ENCODE measurements at places on chromosomes 1 and 21.

- DNase-seq = peak; percentile 42
- no peak overlapping the region for H3K27ac ChIP-seq
- peaks cover 26% of the 10 kb centered on the region for H3K4me1 ChIP-seq
- H3K27me3 ChIP-seq = peaks cover 71% of the 10 kb centered on the region
- H3K4me3 ChIP-seq = peak overlapping the region; percentile 90
Measured at GRCh38 chr1:161725908-161726472, 4.6 kb downstream of the FCRLB start.

GRCh38 chr1:223308136-223308535, 55.8 kb downstream of the SUSD4 start:
- H3K27ac ChIP-seq = no peak overlapping the region
- H3K4me3 ChIP-seq = no peak overlapping the region
- no peaks in the 10 kb centered on the region for H3K4me1 ChIP-seq
- H3K27me3 ChIP-seq = peaks cover 3% of the 10 kb centered on the region

DNA sequence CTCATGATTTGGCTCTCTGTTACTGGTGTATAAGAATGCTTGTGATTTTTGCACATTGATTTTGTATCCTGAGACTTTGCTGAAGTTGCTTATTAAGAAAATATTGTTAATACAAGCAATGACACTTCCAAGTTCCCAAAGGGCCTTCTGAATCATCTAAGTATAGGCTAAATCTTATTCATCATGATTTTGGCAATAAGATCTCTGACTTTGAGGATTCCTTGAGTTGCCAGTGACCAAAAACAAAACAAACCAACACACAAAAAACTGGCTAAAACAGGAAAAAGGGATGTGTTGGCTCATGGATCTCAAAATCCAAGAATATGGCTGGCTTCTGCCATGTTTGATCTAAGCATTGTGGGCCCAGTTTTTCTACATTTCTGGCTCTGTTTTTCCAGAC, 163.4 kb downstream of the HHIPL2 start:
- no peak overlapping the region for H3K4me3 ChIP-seq
- no peak overlapping the region for H3K27ac ChIP-seq
- H3K4me1 ChIP-seq = peaks cover 4% of the 10 kb centered on the region
- no peaks in the 10 kb centered on the region for H3K36me3 ChIP-seq

DNA sequence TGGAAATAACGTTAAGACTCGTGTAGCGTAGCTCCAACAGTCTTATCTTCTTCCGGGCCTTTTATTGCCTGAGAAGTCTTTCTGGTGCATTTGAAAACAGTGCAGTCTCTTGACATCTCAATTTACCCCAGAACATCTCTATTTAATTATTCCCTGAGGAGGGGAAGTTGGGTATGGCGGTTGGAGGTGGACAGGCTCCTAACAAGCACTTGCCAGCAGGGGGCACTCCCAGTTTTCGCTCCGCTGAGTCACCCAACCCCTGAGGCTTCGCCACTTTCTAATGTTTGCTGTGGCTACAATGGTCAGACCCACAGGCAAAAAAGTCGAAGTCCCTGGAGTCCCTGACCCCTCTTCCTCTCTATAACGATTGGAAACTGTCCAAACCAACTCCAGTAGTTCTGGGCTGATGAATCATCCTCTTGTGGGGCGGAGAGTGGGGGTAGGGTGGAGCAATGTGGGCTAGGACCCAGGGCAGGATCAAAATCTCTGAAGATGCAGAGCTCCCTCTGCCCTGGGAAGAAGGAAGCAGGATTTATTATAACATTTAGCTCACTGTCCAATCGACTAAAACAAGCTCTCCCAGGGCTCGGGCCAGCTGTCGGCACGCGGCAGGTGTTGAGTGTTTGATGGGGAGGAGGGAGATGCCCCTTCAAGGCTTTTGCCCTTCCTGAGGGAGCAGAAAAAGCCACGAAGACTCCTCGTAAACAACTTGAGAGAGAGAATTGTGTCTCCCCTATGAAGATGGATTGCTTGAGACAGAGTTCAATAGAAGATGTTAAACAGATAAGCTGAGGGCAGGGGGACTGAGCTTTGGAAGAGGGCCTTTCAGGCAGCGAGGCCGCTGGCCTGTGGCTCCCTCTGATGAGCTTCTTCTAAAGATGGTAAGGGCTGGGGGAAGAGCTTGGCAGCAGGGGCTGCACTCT, 85.7 kb downstream of the BRINP2 start:
- H3K4me1 ChIP-seq = peaks cover 7% of the 10 kb centered on the region
- peak; percentile 83 for DNase-seq
- H3K36me3 ChIP-seq = no peaks in the 10 kb centered on the region
- no peaks in the 10 kb centered on the region for H3K27me3 ChIP-seq
- H3K27ac ChIP-seq = no peak overlapping the region
- no peak overlapping the region for H3K4me3 ChIP-seq

- no peak overlapping the region for H3K27ac ChIP-seq
- H3K27me3 ChIP-seq = no peaks in the 10 kb centered on the region
- H3K4me3 ChIP-seq = no peak overlapping the region
- no peak for DNase-seq
- peaks cover 47% of the 10 kb centered on the region for H3K4me1 ChIP-seq
- no peaks in the 10 kb centered on the region for H3K36me3 ChIP-seq
Measured at GRCh38 chr1:12620488-12620865, 2.5 kb upstream of the DHRS3 start.

- H3K4me1 ChIP-seq = peaks cover 9% of the 10 kb centered on the region
- no peak overlapping the region for H3K4me3 ChIP-seq
- no peak overlapping the region for H3K27ac ChIP-seq
- no peaks in the 10 kb centered on the region for H3K27me3 ChIP-seq
Measured at GRCh38 chr21:46054031-46054430, 43.9 kb upstream of the COL6A2 start.

DNA sequence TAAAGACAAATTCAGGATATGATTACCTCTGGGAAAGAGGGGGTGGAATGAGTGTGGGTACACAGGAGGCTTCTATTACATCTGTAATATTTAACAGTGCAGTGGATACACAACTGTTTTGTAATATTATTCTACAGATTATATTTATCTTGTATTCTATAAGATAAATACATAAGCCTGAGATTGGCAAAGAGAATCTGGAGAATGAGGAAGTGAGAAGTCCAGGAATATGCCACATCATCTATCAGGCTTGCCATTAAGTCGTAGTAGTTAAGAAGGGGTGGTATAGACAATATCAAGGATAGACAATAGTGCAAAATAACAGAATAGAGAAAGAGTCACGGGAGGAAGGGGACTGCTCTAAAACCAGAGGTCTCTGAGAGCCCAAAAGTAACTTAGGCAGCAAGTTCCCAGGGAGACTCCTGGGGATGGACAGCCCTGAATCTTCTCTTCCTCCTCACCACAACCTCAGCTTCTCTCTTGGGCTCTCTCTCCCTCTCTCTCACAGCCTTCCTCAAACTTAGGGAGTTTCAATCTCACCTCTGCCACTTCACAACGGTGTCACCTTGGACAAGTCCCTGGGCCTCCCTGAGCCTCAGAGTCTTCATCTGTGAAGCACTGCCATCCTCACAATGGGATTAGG, 14.0 kb upstream of the PTAFR start:
- H3K4me3 ChIP-seq = no peak overlapping the region
- H3K27me3 ChIP-seq = no peaks in the 10 kb centered on the region
- DNase-seq = no peak
- peaks cover 12% of the 10 kb centered on the region for H3K4me1 ChIP-seq
- no peaks in the 10 kb centered on the region for H3K36me3 ChIP-seq
- peak overlapping the region; percentile 53 for H3K27ac ChIP-seq

DNA sequence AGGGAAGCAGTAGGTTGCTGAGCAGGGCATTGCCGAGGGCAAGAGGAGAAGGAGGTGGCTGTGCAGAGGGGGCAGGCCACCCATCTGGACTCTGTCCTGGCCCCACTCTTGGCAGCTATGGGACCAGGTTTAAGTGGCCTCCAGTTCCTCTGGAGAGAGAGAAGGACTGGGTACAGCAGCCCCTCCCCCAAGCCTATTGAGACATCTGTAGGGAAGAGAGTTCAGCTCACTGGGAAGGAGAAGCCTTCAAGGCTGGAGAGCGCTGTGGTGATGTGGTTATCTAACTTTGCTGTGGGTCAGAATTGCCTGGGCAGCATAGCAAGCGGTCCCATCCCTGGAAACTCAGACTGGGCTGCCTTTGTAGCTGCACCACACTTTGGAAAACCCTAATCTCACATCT, 93.9 kb downstream of the KCNJ15 start:
- no peak for DNase-seq
- H3K27me3 ChIP-seq = peaks cover 30% of the 10 kb centered on the region
- no peak overlapping the region for H3K4me3 ChIP-seq
- H3K36me3 ChIP-seq = no peaks in the 10 kb centered on the region

GRCh38 chr1:9078752-9079500, 9.5 kb upstream of the SLC2A5 start:
- no peak for DNase-seq
- no peaks in the 10 kb centered on the region for H3K36me3 ChIP-seq
- no peaks in the 10 kb centered on the region for H3K27me3 ChIP-seq

DNA sequence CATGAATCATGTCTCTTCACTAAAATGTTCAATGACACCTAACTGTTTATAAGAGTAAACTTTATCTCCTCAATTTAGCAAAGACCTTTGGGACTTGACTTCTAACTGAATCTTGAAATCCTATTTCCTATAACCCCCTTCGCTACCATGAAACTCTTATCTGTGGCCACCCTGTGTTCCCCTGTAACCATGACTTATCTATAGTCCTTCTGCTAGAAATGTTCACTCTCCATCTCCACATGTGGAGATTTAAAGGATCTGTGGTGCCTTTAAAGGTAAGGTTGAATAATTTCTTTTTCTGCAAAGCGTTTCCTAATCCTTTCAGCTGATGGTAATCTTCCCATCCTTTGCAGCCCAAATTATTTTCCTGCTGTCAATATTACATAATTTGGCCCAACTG, 436.3 kb upstream of the RUNX1 start:
- H3K36me3 ChIP-seq = peaks cover 3% of the 10 kb centered on the region
- peaks cover 3% of the 10 kb centered on the region for H3K27me3 ChIP-seq
- DNase-seq = no peak
- H3K4me1 ChIP-seq = no peaks in the 10 kb centered on the region

GRCh38 chr1:150765296-150765976, at the start of gene CTSS:
Gene CTSS, minus strand, starts transcription at chr1:150765778. Its CDS starts 1,015 bp downstream, at chr1:150764763.
- no peaks in the 10 kb centered on the region for H3K4me1 ChIP-seq
- DNase-seq = no peak
- no peaks in the 10 kb centered on the region for H3K36me3 ChIP-seq
- H3K4me3 ChIP-seq = no peak within 1 kb of the TSS
- H3K27me3 ChIP-seq = no peaks in the 10 kb centered on the region
- H3K27ac ChIP-seq = no peak within 1 kb of the TSS

DNA sequence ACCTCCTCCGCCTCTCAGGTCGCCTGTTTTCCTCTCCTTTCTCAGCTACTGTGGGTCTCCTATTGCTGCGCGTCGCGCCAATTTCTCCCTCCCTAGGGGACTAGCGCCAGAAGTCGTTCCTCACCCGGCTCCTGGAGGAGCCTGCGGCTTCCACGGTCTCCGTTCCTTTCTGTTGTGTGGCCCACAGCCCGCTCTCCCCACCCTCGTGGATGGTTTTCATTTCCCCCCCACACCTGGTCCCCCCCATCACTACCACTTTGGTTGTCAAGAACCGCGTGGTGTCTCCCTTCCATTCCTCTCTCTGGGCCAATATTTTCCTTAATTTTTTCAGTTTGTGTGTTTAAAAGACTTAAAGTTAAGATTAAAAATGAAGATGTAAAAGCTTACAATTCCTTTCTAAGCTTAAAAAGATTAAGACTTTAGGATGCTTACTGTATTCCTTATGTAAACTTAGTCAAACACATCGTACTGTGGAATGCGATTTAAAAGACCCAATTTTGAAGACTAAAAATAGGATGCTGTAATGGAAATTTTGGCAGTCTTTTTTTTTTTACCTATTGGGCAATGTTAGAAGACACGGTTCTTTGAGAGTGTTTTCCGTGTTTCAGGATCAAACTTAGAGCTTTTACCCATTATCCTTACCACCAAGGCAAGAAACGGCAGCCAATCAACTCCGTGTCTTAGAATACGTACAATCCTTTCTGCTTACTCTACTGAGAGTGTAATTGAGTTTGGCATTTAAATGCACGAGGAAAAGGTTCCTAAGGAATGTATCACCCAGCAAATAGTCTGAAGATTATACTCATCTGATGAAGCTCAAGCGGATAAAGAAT, 773 bp downstream of the CNST start:
- peaks cover 6% of the 10 kb centered on the region for H3K36me3 ChIP-seq
- H3K27ac ChIP-seq = peak overlapping the region; percentile 78
- peaks cover 14% of the 10 kb centered on the region for H3K4me1 ChIP-seq
- no peaks in the 10 kb centered on the region for H3K27me3 ChIP-seq
- peak overlapping the region; percentile 98 for H3K4me3 ChIP-seq

DNA sequence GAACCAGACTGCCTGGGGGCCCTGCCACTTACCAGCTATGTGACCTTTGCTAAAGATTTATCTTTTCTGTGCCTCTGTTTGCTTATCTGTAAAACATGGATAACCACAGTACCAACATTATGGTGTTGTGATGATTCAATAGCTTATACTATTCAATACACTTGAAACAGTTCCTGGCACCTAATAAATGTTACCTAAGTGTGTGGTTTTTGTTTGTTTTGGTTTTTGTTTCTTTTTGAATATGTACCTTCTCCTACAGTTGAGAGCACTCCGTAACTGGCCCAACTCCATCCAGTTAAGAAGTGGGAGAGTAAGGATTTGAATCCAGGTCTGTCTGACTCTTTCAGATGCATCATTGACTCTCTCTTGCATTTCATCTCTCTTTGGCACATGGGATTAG, 125.8 kb upstream of the C8B start:
- no peak overlapping the region for H3K27ac ChIP-seq
- peaks cover 12% of the 10 kb centered on the region for H3K4me1 ChIP-seq

DNA sequence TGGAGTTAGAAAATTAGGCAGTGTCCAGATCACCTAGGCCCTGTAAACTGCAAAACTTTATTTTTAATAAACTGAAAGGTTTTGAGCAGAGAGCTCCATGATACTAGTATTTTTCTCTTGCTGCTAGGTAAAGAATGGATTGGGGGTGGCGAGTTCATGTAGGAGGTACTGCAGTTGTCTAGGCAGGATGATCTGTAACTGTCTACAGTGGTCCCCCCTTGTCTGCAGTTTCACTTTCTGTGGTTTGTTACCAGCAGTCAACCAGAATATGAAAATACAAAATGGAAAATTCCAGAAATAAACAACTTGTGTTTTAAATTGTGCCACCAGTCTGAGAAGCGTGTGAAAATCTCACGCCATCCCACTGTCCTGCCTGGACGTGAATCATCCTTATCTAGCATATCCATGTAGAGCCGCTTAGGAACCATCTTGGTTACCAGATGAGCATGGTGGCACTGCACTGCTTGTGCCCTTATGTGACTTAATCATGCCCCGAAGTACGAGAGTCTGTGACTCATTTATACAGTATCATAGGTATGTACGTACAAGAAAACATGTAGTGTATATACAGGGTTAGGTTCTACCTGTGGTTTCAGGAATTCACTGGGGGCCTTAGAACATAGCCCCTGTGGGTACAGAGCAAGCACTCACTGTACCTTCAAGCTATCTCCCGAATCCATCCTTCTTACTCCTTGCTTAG, 94.2 kb downstream of the AHCTF1 start:
- H3K4me1 ChIP-seq = no peaks in the 10 kb centered on the region
- no peak overlapping the region for H3K4me3 ChIP-seq
